ENCODE measurements at places on chromosomes 4 and X.

DNA sequence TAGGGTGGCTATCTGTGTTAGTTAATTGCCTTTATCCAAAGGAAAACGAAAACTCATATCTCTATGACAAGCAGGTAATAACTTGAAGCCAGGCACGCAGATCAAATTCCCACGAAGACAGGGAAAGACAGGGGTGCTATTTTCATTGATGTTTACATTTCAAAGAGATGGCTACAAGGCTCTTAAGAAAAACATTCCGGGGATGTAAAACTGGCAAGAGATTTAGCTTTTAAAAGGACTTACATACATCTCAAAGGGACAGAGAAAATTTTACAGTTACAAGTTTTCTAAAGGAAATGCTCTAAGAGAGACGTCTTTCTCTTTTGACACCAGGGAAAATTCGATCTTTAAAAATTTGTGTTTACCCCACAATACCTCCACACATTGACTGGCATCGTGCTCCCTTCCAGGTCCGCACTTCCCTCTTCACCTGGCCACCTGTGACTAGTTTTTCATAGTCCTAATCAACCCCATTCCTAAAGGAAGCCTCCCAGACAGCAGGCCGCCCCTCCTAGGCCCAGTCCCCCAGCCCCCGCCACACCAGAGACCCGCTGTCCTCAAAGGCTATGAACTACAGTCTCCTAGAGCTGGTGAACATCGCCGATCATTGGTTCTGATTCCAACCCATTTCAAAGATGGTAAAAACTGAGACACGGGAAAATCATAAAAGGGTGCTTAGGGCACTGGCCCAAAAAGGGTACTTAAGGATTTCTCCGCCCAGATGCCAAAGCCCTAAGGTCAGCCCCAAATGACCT lies 649 bp upstream of the ARAF start:
- no peak for DNase-seq

DNA sequence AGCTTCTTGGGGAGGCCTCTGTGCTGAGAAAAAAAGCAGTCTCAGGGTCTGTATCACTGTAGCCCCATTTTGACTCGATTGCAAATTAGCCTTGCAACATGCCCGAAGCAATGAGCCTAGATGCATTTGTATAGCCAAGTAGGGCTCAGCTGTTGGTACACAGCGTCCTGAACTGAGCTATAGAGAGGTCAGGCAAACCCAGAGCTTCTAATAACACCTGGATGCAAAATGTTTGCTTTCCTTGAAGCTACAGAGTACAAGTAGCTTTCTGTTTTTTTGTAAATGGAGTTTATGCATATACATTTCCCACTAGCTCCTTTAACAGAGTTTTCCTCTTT lies 87.8 kb downstream of the PLAC1 start:
- DNase-seq: no peak

DNA sequence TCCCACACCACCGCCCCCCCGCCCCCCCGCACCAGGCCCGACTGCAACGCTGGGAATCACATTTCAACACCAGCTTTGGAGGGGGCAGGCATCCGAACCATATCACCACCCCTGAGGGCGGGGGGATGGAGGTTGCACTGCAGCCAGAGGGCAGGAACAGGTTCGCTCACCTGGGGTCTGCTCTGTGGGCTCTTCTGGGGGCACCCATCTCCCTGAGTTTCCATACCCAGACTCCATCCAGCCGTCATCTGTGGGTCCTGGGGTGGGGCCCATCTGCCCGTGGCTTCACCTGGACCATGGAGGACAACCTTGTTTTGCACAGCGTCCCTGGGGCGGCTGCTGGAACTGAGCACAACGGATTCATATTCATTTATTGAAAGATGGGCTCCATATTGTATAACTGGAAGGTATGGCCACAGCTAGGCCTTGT lies 6.9 kb downstream of the PSAPL1 start:
- no peak for DNase-seq

GRCh38 chrX:53321230-53321942 lies 40.0 kb upstream of the IQSEC2 start:
- no peak for DNase-seq

DNA sequence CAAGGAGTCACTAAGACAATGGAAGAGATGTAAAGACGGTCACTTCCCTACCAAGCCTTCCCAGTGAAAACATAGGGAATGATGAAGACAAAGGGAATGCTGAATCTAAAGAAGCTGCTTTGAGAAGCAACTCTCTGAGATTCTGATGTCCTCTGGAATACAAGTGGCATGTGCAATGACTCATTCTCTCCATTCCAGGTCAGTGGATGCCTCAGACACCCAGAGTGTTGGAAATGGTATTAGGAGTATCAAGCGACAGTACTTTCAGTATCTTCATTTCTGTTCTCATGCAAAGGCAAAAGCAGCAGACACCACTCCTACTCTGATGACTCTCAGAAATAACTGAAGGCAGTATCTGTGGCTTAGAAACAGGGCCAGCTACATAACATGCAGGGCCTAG lies 102.6 kb downstream of the FSTL5 start:
- no peak for DNase-seq
